ENCODE measurements at places on chromosomes 5 and 9.

- no peak overlapping the region for H3K27ac ChIP-seq
- H3K27me3 ChIP-seq: no peaks in the 10 kb centered on the region
- H3K36me3 ChIP-seq: peaks cover 39% of the 10 kb centered on the region
- no peaks in the 10 kb centered on the region for H3K4me1 ChIP-seq
- peak; percentile 36 for DNase-seq
- H3K4me3 ChIP-seq: no peak overlapping the region
Observed at GRCh38 chr5:170903075-170903474, 41.3 kb downstream of the RANBP17 start.

DNA sequence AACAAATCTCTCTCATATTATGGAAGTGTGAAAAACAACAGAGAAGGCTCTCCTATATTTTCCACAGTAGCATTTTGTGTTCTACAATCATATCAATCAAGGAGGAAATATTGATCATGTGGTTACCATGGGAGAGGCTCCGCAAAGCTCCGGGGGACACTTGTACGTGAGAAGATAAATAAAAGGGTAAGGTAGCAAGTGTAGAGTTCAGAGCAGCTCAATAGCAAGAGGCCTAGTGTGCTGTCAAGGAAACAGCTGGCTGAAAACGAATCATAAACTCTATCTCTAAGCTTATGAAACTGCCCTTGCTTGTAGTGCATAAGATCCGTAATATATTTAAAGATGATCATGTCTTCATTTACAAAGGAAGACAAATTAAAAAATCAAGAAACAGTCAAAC, 57.5 kb downstream of the CDH18 start:
- H3K36me3 ChIP-seq: no peaks in the 10 kb centered on the region
- no peak overlapping the region for H3K27ac ChIP-seq
- H3K4me3 ChIP-seq: no peak overlapping the region
- no peak for DNase-seq
- peaks cover 4% of the 10 kb centered on the region for H3K4me1 ChIP-seq

DNA sequence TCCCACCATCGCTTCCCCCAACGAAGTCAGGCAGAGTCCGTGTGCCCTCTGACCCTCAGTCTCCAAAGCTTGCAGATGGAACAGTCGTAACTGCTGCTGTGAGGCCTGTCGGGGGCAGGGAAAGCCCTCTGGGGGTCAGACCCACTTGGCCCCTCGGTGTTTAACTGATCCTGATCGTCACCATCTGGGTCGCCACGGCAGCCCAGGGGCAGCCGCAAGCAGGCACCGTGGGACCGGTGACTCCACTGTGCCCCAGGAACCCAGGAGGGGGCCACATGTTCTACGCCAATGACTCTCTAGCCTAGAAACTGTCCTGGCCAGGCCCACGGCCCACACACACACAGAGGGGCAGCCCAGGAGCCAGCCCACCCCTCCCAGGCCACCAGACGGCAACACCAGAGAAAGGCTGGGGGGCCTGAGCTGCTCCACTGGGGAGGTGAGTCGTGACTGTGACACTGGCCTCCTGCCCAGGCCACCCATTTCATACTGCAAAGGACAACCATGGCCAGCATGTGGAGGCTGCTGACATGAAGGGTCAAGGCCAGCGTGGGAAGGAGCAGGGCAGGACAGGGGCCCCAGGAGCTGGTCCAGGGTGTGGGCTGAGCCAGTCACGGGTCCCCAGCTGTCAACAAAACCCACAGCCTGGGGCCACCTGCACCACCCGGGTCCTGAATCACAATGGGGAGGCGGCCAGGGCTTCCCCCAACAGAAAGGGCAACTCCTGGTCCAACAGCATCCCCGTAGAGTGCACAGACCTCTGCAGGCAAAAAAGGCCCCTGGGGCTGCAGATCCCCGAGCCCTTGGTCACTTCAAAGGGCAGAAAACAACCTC, 20.8 kb downstream of the VAV2 start:
- DNase-seq: peak; percentile 77
- H3K4me1 ChIP-seq: peaks cover 18% of the 10 kb centered on the region
- no peak overlapping the region for H3K4me3 ChIP-seq
- H3K27me3 ChIP-seq: no peaks in the 10 kb centered on the region
- no peaks in the 10 kb centered on the region for H3K36me3 ChIP-seq
- no peak overlapping the region for H3K27ac ChIP-seq

- no peaks in the 10 kb centered on the region for H3K36me3 ChIP-seq
- DNase-seq: no peak
- no peak overlapping the region for H3K27ac ChIP-seq
- H3K4me3 ChIP-seq: no peak overlapping the region
- H3K4me1 ChIP-seq: no peaks in the 10 kb centered on the region
- H3K27me3 ChIP-seq: peaks cover 2% of the 10 kb centered on the region
Observed at GRCh38 chr5:152855441-152855840, 450.4 kb upstream of the NMUR2 start.

- no peaks in the 10 kb centered on the region for H3K36me3 ChIP-seq
- no peaks in the 10 kb centered on the region for H3K27me3 ChIP-seq
- peaks cover 33% of the 10 kb centered on the region for H3K4me1 ChIP-seq
- H3K4me3 ChIP-seq: no peak overlapping the region
- peak overlapping the region; percentile 100 for H3K27ac ChIP-seq
Observed at GRCh38 chr5:43485406-43485805, 1.7 kb upstream of the TMEM267 start.

GRCh38 chr5:121189342-121190305, 662.1 kb upstream of the FTMT start:
- peaks cover 11% of the 10 kb centered on the region for H3K4me1 ChIP-seq
- DNase-seq: no peak
- no peak overlapping the region for H3K27ac ChIP-seq
- peaks cover 10% of the 10 kb centered on the region for H3K27me3 ChIP-seq

GRCh38 chr9:92979283-92980056, 32.1 kb downstream of the FGD3 start:
- H3K27ac ChIP-seq: no peak overlapping the region
- peaks cover 4% of the 10 kb centered on the region for H3K27me3 ChIP-seq
- no peak overlapping the region for H3K4me3 ChIP-seq
- DNase-seq: no peak
- H3K4me1 ChIP-seq: no peaks in the 10 kb centered on the region
- H3K36me3 ChIP-seq: no peaks in the 10 kb centered on the region

DNA sequence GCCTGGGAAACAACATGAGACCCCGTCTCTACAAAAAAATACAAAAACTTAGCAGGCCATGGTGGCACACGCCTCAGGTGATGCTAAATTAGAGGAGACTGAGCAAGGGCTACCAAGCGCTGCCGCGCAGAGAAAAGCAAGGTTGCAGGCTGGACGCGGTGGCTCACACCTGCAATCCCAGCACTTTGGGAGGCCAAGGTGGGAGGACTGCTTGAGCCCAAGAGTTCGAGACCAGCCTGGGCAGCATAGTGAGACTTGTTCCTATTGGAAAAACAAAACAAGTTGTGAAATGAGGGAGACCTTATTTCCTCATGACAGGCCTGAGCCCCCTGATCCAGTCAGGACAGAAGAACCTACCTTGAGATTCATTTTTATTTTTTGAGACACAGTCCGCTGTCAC, 11.5 kb downstream of the RNF44 start:
- DNase-seq: no peak
- no peak overlapping the region for H3K27ac ChIP-seq
- H3K4me1 ChIP-seq: no peaks in the 10 kb centered on the region
- no peak overlapping the region for H3K4me3 ChIP-seq

DNA sequence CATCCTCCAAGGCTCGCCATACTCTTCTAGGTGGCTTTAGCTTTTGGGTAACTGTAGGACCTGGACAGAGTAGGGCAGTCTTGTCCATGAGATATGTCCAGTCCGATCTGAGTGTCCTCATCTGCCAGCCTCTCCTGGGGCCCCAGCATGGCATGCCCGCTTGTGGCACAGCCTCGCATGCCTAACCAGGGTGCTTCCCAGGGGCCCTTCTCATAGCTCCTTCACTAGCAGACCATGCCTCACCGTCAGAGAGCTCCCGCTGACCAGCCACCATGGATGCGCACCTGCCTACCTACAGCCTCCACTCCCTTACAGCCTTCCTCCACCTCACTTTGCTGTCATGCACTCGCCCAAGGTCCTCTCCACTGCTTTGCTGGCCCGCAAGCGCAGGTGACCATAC, 60.6 kb upstream of the FNIP1 start:
- H3K27me3 ChIP-seq: peaks cover 10% of the 10 kb centered on the region
- no peak overlapping the region for H3K27ac ChIP-seq
- no peak for DNase-seq
- peaks cover 2% of the 10 kb centered on the region for H3K4me1 ChIP-seq

DNA sequence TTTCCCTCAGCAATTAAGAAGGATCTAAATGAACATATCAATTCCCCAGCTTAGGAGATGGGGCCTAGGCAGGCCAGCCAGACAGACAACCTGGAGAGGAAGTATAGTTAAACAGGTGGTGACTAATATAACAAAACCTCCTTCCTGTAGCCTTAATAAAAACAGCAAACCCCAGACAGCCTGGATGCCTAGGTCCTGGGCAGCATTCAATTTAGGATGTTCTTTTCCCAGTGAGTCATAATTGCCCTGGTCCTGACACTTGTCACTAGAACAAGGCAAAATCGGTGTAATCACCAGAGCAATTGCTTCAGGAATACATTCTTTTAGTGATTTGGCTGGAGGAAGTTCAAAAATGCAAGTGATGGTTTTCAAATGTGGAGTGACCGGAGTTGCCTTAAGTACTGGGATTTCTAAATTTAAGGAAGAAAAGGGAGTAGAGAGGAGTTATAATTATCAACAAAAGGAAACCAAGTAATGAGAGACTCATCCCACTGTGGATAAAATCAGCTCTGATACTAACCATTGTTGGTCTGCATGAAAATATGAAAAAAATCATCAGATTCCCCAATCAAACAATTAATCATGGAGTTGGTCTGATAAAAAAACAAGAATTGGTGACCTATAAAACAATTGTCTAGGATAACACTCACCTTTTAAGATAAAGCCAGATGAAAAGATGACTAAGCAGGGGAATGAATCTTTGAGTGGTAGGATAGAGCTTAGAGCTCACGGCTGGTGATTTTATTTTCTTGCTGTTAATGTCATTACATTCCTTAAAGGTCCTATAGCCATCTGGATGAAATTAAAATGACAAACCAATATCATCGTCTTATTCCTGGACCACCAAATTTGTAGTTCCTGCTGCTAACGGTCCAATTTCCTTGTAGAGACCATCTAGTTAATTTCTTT, 39.0 kb upstream of the TARS1 start:
- H3K27me3 ChIP-seq: no peaks in the 10 kb centered on the region
- no peaks in the 10 kb centered on the region for H3K36me3 ChIP-seq
- peaks cover 21% of the 10 kb centered on the region for H3K4me1 ChIP-seq
- H3K4me3 ChIP-seq: peak overlapping the region; percentile 16

GRCh38 chr9:134163371-134164196, 780 bp downstream of the RNU6ATAC start:
- peaks cover 27% of the 10 kb centered on the region for H3K4me1 ChIP-seq
- no peak overlapping the region for H3K4me3 ChIP-seq
- no peak overlapping the region for H3K27ac ChIP-seq
- no peaks in the 10 kb centered on the region for H3K27me3 ChIP-seq

GRCh38 chr5:123964884-123965283, 452.9 kb downstream of the CSNK1G3 start:
- H3K36me3 ChIP-seq: peaks cover 3% of the 10 kb centered on the region
- H3K27ac ChIP-seq: no peak overlapping the region
- no peak overlapping the region for H3K4me3 ChIP-seq
- peaks cover 3% of the 10 kb centered on the region for H3K4me1 ChIP-seq

- no peak overlapping the region for H3K4me3 ChIP-seq
- H3K36me3 ChIP-seq: no peaks in the 10 kb centered on the region
- peaks cover 19% of the 10 kb centered on the region for H3K27me3 ChIP-seq
Observed at GRCh38 chr5:114434396-114435219, 72.7 kb downstream of the KCNN2 start.

- no peaks in the 10 kb centered on the region for H3K4me1 ChIP-seq
- peaks cover 2% of the 10 kb centered on the region for H3K27me3 ChIP-seq
- no peak overlapping the region for H3K4me3 ChIP-seq
- H3K27ac ChIP-seq: no peak overlapping the region
- H3K36me3 ChIP-seq: no peaks in the 10 kb centered on the region
Observed at GRCh38 chr9:30913331-30913730, 1471.1 kb upstream of the ACO1 start.

DNA sequence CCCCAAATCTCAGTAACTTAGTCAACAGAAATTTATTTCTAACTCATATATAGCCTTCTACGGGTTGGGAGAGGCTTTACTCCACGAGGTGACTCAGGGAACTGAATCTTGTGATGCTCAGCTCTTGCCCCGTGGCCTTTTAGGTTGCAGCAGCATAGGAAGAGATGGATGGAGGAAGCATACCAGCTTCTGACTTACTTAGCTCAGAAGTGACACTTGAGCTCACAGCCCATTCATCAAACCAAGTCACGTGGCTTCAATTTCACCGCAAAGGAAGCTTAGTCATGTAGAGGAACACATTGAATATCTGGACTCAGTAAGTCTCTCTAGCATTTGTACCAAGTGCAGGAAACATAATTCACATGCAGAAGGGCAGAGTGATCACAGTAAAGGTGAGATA, 124.1 kb upstream of the KCNN2 start:
- peaks cover 2% of the 10 kb centered on the region for H3K36me3 ChIP-seq
- H3K4me3 ChIP-seq: no peak overlapping the region
- peaks cover 2% of the 10 kb centered on the region for H3K27me3 ChIP-seq
- no peak overlapping the region for H3K27ac ChIP-seq

DNA sequence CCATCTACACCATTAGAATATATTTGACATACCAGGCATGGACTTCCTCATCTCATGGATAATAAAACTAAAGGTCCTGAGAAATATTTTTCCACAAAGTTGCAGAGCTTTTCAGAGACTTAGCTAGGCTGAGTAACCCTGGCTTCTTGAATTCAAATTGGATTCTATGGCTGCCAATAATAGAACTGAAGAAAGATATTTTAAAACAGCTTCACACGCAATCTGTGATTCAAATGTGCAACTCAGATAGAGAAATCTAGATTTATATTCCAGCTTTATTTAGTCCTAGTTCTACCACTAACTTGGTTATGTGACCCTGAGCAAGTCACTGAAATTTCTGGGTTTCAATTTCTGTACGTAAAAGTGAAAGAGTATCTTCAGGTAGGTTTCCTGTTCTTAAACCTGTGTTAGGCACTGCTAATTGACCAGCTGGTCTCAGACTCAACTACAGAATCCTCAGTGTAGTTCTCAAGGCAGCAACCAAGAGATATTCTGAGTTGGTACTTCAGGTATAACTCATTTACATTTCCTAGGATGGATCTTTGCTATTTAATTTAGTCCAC, 235.3 kb downstream of the GABRB2 start:
- no peaks in the 10 kb centered on the region for H3K36me3 ChIP-seq
- no peak for DNase-seq
- H3K27me3 ChIP-seq: peaks cover 3% of the 10 kb centered on the region

Measured in chondrocyte (in vitro differentiated cells).